ENCODE measurements at places on chromosomes 11 and 22.

- peak; percentile 60 for DNase-seq
Measured at GRCh38 chr11:45252134-45252856, 33.8 kb downstream of the SYT13 start.

GRCh38 chr11:75815345-75816168, 547 bp downstream of the UVRAG start:
- peak; percentile 50 for DNase-seq

- no peak for DNase-seq
Measured at GRCh38 chr11:34585735-34586487, 35.0 kb upstream of the EHF start.

DNA sequence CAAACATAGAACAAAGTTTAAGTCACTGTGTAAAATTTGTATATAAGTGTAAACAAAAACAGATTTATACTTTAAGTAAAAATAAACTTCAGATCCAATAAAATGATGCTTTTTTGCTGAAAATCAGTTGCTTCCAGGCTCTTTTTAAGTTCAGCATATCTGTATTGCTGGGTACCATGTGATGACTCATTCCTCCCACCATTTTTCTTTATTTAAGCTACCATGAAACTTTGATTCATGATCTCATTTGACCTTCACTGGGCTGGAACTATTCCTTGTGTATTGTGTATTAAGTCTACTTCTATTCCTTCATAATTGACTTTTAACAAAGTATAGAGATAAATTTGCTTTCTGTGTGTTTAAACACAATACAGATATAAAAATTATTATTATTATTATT, 46.3 kb upstream of the RRM1 start:
- no peak for DNase-seq

DNA sequence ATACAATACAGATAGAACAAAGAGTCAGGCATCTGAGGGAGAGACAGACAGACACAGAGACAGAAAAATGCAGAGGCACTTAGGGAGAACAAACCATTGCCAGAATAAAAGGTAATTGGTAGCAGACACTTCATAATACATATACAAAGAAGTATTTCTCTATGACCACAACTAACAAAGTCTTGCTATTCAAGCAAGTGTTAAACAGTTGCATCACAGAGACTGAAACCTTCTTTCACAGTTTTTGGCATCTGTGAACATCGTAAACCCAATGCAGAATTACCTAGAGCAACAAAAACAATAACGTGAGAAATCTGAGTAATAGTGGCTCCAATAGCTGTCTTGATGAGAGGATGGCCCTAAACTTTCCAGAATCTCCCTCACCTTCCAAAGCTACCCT, 116.4 kb downstream of the BLID start:
- no peak for DNase-seq

DNA sequence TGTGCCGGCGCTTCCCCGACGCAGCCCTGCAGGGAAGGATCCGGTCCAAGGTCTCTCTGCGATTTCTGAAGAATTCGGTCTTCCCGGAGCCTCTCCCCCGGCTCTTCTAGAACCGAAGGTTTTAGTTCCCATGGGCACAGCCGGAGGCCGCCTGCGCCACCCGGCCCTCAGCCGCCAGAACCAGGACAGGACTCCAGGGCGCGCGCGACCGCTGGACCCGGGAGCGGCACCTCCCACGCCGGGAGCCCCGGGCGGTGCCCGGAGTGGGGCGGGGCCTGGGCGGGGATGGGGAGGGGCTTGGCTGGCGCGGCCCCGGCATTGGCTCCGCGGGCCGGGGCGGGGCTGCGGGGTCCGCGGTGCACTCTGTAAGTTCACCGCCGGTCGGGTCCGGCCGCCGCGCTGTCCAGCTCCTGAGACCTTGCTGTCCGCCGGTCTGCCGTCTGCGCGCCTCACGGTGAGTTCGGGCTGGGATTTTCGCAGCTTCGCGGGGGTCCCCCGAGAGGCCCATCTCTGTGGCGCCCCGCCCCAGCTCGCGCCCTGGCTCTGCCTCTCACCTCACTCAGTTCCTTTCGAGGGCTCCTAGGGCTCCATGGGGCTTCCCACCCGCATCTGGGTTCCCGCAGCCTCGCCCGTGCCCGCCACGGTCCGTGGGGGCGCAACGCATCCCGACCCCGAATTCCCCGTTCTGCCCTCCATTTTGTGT, at the start of gene CDC42EP2:
TSS of gene CDC42EP2 (plus strand) at position 366 of the 703 bp plus-strand sequence. CDS start 6,033 bp downstream, outside the sequence.
- peak; percentile 83 for DNase-seq

- no peak for DNase-seq
Measured at GRCh38 chr11:5738431-5738830, 2.2 kb downstream of the OR56B1 start.

- no peak for DNase-seq
Measured at GRCh38 chr11:28939381-28939780, 831.2 kb downstream of the METTL15 start.

DNA sequence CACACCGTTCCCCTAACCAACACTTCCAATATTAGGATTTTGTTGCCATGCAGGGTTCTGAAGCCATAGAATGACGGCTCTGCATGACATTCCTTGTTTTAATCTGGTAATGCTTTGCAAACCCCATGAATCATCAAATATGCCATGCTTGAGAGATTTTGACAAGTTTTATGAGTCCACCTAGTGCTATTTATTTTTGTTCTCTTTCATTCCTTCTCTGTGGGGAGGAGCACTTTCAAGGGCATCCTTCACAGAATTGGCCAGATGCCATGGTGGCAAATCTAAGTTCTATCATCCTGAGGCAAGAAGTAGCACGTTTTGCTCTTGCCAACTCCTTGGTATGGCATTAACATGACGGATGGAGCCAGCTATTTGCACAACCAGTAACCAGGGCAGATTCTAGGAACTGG, 268.4 kb downstream of the FAM76B start:
- DNase-seq = no peak

- no peak for DNase-seq
Measured at GRCh38 chr11:72552399-72552910, 118.1 kb upstream of the CLPB start.

DNA sequence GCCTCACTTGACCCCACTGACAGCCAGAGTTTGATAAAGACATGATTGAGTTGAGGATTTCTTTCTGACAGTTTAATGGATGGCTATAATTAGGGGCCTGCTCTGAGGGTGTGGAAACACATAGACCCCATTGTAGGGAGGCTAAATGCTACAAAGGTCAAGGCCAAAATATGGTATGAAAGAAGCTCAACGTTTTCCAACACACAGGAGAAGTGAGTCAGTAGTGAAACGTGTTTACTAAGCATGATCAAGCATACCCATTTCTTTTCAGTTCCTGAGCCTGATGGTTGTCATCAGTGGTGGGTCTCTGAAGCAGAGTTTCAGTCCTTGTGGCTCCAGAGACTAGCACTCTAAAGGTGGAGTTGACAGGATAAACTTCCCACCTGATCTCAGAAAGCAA, 69.7 kb downstream of the SNX19 start:
- no peak for DNase-seq

DNA sequence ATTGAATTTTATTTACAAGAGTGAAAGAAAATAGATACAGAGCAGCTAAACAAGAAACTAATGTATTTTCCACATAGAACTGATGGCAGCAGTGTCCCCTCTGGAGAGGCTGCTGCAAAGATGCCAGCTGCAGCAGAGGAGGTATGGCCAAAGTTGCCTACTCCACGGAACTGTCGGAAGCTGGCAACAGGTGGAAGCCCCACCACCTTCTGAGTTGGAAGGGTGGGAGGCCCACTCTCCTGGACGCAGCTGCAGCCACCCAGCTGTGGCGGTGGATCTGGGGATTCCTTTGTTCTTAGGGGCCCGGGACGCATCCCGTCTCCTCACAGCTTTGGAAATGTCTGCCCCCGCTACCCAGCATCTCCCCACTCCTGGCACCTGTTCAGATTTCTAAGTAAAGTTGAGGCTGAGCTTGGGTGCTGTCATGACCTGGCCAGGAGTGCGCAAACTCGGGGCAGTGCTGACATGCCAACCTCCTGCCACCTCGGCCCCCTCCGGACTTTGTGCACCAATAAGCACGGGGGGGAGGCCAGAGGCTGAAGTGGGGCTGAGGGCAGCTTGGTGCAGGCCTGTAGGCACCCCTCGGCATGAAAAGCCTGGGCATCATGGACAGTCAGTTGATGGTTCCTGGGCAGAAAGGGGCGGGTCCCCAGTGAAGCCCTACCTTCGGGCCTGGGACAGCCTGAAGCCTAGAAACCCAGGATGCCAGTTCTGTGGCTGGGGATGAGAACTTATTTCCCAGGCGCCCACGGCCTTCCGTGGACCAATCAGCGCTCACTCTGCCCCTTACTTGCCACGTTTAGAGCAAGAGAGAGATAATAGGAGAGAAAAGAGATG, 1071.4 kb downstream of the JRKL start:
- no peak for DNase-seq

- no peak for DNase-seq
Measured at GRCh38 chr11:86473991-86474833, 99.5 kb downstream of the CCDC81 start.

DNA sequence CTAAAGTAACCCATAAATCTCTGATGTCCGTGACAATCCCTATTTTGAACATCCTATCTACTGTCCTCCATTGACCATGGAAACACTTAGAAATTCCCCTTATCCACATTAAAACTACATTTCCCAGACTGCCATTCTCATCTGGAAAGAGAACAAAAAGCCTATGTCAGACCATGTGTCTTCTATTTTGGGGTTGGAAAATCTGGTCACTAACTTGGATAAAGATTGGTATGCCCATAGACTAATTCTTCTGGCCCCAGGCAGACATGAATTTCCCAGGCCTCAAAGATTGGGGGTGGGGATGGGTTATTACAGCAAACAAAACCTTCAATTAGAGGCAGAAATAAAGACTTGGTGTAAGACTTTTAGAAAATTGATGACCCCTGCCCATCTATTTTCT, 30.9 kb upstream of the CREB3L1 start:
- no peak for DNase-seq

DNA sequence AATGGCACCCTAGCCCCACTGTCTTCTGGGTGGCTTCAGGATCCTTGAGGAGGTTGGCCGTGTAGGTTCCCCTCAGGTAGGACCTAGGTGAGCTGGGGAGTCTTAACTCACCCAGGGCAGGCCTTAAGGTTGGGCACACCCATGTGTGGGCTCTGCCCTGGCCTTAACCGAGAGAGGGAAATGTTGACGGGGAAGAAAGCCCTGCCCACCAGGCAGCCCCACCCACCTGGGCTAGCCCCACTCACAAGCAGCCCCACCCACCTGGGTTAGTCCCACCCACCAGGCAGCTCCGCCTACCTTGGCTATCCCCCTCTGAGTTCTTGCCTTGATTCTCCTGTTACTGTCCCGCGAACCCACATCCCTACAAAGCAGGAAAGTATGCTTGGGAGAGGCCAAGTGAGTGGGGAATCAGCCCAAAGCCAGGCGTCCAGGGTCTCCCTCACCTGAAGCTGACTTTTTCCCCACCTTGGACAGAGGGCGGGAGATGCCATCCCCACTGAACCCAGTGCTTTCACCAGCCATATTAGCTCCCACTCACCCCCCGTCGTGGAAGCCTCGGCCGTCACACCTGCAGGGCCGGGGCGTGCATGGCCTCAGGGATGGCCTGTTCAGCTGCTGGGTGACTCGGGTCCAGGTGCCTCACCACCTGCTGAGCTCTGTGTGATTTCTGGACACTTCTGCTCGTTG, at the start of gene MYEOV:
TSS of gene MYEOV (plus strand) at position 337 of the 687 bp plus-strand sequence. CDS start 1,200 bp downstream, outside the sequence.
- DNase-seq = peak; percentile 76

GRCh38 chr11:77512092-77512491, 38.2 kb upstream of the PAK1 start:
- DNase-seq = no peak

- DNase-seq = no peak
Measured at GRCh38 chr22:29380032-29380781, 8.2 kb downstream of the AP1B1 start.

GRCh38 chr11:61588728-61589191, 7.9 kb upstream of the SYT7 start:
- peak; percentile 37 for DNase-seq

GRCh38 chr11:14414470-14415461, 55.8 kb upstream of the RRAS2 start:
- DNase-seq = peak; percentile 83

- DNase-seq = no peak
Measured at GRCh38 chr11:35761899-35762298, 99.3 kb downstream of the TRIM44 start.

DNA sequence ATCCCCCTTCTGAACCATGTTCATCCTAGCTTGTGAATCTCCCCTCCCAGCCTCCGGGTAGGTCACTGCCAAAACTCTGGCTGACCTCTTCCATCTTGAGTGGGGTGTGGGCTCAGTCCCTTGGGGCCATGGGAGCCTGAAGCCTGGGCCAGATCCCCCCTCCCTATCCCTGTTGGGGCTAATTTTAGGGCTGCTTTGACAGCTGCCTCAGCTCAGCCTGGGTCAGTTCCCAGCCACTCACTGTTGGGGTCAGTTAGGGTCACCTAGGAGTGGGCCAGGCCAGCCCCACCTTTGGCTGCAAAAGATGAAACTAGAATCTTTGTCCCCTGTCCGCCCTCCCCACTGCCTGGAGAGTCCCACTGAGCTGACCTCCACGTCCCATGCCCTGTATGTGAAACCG, 29.8 kb upstream of the P2RY2 start:
- DNase-seq = no peak

DNA sequence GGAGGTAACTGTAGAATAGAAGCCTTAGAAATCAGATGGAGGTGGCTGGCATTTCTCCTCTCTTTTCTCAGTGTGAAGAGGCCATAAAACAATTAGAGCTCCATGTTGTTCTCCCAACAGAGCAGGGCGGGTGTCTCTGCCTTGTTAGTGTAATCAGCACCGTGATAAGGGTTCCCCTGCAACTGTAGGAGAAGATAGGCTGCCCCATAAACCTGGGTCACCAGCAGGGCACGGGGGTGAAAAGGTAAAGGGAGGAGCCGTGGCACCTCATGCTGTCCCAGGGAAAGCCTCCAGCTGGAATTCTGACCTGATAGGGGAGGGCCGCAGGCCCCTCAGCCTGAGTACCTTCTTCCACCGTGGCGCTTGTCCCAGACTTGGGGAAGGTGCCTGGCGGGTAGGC, 68.7 kb downstream of the ISX start:
- DNase-seq = no peak
